ENCODE measurements at places on chromosomes 16 and 17. TPM values are rescaled to one million over a fixed set of nuclear protein-coding genes. Genes with fewer than 3 reads are reported as not detected.
A peak's percentile ranks its signal among the peaks of the same experiment; 100 is the strongest.

Gene MSLN
- 0.65 TPM for total RNA-seq

GRCh38 chr17:2174468-2175293, 119.8 kb downstream of the HIC1 start:
- H3K4me3 ChIP-seq: no peak overlapping the region
- no peaks in the 10 kb centered on the region for H3K27me3 ChIP-seq
- no peak for DNase-seq
- H3K36me3 ChIP-seq: no peaks in the 10 kb centered on the region
- H3K27ac ChIP-seq: peak overlapping the region; percentile 74

Gene CSH2
- total RNA-seq: not detected

Gene P2RX5
- total RNA-seq: 1.8 TPM

Gene NAGS
- 21.5 TPM for total RNA-seq

DNA sequence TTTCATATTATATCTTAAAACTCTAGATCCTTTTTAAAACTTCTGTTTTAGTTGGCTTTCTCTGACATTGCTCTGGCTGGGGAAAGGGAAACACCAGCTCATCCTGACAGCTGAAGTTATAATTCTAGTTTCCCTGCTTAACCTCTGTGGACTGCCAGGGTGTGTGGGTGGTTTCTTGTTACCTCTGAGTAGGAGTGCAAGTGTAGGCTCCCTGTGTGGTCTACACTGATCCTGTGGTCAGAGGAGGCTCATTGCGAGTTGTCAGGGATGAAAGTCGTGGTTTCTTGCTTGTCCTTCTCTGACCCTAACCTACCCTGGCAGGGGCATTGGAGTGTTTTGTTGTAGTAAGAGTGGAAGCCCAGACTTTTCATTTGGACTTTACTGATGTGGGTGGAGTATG, 221.0 kb downstream of the UTP18 start:
- H3K36me3 ChIP-seq: no peaks in the 10 kb centered on the region
- H3K27ac ChIP-seq: no peak overlapping the region
- no peak for DNase-seq

- H3K36me3 ChIP-seq: no peaks in the 10 kb centered on the region
- no peaks in the 10 kb centered on the region for H3K27me3 ChIP-seq
- H3K4me3 ChIP-seq: no peak overlapping the region
These were observed 27.2 kb downstream of the ZNF594 start for GRCh38 chr17:5164436-5164835.

DNA sequence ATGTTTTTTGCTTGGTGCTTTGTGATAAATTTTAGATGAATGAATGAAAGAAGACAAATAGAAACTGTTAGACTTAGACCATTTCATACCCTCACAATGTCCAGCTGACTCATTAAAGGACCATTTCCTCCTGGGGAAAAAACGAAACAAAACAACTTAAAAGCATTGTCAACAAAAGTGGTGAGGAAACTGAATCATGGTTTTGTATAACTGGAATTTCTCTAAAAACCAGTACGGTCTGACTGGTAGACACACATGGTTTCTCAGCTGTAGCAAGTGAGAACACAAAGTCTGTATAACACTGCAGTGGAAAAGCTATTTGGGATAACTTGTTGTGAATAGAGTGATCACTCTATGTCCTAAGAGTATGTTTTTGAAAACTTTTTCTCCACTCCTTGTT, 5.3 kb upstream of the DDX52 start:
- DNase-seq: no peak
- no peak overlapping the region for H3K27ac ChIP-seq
- H3K4me3 ChIP-seq: no peak overlapping the region
- H3K4me1 ChIP-seq: no peaks in the 10 kb centered on the region
- no peaks in the 10 kb centered on the region for H3K36me3 ChIP-seq

DNA sequence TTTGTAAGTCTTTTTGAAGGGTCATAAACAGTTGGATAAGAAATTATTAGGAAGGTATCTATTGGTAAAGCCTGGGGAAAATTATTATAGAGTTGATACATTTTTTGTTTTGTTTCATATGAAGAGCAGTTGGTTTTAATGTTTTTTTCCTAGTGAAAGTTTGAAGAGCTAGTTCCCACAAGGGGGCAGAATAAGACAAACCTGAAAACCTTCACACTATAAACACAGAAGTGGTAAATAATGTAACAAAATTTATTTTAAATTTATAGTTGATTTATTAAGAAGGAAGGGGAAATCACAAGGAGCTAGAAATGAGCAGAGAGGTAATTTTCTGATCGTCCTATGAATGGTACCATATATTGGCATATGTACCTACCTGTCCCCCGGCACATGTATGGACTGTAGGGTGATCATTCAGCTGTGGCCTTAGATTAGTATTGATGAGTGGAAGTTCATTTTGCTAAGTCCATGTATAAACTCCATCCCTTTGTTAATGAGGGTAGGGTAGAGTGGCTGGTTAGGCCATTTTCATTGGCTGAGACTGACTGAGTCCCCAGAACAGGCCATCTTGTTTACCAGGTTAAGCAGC, 116.3 kb downstream of the TANC2 start:
- H3K27ac ChIP-seq: no peak overlapping the region
- H3K4me1 ChIP-seq: no peaks in the 10 kb centered on the region
- no peak overlapping the region for H3K4me3 ChIP-seq
- no peak for DNase-seq
- no peaks in the 10 kb centered on the region for H3K27me3 ChIP-seq

DNA sequence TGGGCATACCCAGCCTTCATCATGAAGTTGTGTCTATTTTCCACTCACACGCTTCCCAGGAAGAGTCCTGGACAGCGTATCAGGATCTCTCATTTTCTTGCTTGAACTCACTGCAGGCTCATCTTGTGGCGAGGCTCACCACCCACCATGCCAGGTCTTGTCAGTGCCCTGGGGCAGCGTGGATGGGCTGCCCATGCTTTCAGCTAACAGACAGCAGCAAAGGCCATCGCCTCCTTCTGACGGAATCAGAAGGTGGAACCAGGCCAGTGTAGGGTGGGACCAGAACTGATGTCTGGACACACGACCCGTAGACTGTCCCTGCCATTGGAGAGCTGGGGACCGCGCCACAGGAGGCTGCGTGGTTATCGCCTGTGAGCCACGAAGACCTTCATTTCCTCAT, 169.4 kb downstream of the FOXL1 start:
- no peaks in the 10 kb centered on the region for H3K36me3 ChIP-seq
- DNase-seq: no peak
- H3K4me3 ChIP-seq: no peak overlapping the region
- H3K27ac ChIP-seq: no peak overlapping the region

GRCh38 chr17:6913608-6914443, 82.0 kb upstream of the ALOX12 start:
- no peak overlapping the region for H3K4me3 ChIP-seq
- DNase-seq: peak; percentile 72
- H3K4me1 ChIP-seq: no peaks in the 10 kb centered on the region
- H3K27ac ChIP-seq: no peak overlapping the region

Gene RNF43
- total RNA-seq: 8.4 TPM

Gene CCL1
- not detected for total RNA-seq

DNA sequence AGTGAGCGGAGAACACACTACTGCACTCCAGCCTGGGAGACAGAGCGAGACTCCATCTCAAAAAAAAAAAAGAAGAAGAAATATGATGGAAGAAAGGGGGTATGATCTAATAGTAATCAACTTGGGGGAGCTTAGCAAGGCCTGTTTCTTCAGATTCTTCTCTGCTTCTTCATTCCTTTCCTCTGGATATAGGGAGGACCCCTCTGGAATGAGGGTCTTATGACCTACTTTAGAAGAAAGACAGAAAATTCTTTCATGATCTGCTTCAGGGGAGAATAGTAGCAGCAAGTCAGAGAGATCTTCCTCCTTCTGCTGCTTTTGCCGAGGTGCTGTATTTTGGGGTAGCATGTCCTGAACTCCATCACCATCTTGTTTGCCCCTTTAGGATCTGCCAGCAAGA, 44.9 kb upstream of the ETV4 start:
- no peaks in the 10 kb centered on the region for H3K36me3 ChIP-seq
- no peak for DNase-seq
- no peaks in the 10 kb centered on the region for H3K27me3 ChIP-seq
- H3K4me1 ChIP-seq: no peaks in the 10 kb centered on the region

- no peaks in the 10 kb centered on the region for H3K27me3 ChIP-seq
- no peaks in the 10 kb centered on the region for H3K36me3 ChIP-seq
- DNase-seq: no peak
- no peak overlapping the region for H3K27ac ChIP-seq
- H3K4me3 ChIP-seq: no peak overlapping the region
These were observed 17.4 kb downstream of the COL1A1 start for GRCh38 chr17:50184064-50184463.

DNA sequence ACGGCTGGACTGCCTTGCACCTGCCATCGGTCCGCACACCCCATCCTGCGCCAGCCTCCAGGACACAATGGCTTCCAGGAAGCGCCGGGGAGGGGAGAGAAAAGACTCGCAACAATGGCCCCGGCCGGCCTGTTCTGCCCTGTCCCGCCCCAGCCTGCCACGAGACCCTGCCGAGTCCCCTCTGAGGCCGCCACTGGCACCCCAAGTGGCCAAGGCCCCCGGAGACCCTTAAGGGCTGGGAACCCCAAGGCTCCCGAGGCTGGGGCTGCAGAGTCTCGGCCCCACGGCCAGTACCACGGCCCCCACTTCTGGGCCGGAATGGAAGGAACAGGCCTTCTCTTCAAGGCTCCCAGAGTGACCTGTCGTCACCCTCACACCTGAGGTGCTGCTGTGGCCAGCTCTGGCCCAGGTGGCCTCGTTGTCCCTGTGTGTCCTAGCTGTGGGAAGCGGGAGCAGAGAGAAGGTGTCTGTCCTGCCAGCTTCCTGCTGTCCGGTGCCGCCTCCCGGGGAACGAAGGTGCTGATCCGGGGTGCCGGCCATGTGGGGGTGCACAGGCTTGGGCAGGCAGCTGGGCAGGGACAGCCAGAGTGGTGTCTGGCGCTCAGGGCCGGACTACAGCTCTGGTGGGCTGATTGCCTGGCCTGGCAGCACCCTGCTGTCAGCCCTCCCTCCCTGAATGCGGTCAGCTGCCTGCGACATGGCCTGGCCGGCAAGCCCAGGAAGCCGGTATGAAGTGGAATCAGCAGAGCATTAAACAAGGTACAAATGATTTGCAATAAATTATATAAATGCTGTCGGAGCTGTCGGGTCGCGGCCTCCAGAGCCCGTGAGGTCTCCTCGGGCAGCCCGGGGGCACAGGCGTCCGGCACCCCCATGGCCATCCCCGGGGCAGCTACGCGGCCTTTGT, 8.2 kb upstream of the CACNA1H start:
- no peaks in the 10 kb centered on the region for H3K27me3 ChIP-seq
- no peak for DNase-seq
- no peaks in the 10 kb centered on the region for H3K36me3 ChIP-seq
- no peak overlapping the region for H3K27ac ChIP-seq

GRCh38 chr16:73205153-73205886, 157.4 kb upstream of the ZFHX3 start:
- no peak overlapping the region for H3K27ac ChIP-seq
- peaks cover 20% of the 10 kb centered on the region for H3K4me1 ChIP-seq
- H3K36me3 ChIP-seq: no peaks in the 10 kb centered on the region
- DNase-seq: no peak
- no peaks in the 10 kb centered on the region for H3K27me3 ChIP-seq

Gene C17orf113
- 0.14 TPM for total RNA-seq

Gene CCL17
- total RNA-seq: not detected

Gene MRM1
- 4.7 TPM for total RNA-seq

DNA sequence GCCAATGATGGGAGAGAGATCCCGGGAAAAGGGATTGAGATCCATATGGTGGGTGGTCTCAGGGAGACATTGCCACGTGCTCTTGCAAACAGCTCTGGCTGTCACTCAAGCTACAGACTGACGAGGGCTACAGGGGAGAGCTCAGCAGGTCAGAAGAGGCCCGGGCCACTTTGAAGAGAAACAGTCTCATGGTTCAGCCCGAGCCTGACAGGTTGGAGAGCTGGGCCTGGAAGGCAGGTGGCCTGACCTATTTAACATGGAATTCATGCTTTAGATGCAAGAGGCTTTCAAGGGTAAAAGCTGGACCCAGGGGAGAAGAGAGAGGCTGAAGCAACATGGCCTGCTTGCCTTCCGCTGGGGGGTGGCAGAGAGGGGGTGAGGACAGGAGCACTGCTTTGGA, 81.0 kb upstream of the BRD7 start:
- DNase-seq: no peak
- H3K27me3 ChIP-seq: no peaks in the 10 kb centered on the region
- H3K4me3 ChIP-seq: no peak overlapping the region
- H3K36me3 ChIP-seq: no peaks in the 10 kb centered on the region

DNA sequence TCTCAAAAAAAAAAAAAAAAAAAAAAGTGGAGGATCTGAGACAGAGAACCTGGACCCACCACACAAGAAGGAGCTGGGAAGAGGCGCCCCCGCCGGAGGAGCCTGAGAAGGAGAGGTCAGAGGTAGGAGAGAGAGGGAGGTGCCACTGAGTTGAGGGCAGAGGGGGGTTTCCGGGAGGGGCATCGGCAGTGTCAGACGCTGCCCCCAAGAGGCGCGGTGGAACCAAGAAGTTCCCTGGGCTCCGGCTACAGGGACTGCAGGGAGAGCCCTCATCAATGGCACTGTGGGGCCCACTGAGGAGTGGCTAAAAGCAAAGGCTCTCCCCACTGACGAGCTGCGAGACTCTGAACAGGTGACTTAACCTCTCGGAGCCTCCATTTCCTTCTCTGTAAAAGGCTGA, 4.2 kb downstream of the CCDC42 start:
- no peak overlapping the region for H3K4me3 ChIP-seq
- no peaks in the 10 kb centered on the region for H3K4me1 ChIP-seq
- H3K27ac ChIP-seq: no peak overlapping the region
- H3K27me3 ChIP-seq: no peaks in the 10 kb centered on the region

Gene PRR29
- not detected for total RNA-seq

DNA sequence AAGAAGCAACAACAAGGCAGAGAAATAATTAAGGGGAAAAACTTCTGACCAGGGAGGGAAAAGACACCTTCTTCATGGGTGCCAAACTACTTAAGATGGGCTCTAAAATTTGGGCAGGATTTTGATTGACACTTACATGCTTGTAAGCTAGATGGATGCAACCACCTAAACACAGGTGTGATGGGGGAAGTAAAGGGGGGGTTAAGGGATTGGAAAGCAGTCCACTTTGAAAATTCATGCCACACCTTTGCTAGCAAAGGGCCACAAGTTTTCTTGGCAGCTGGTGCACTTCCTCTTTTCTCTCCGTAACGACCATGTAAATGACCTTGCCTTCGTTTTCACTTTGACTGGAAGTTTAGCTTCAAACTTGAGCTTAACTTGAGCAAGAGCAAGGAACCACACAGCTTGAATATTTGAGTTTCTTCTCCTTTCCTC, 14.3 kb upstream of the PRKAR1A start:
- no peaks in the 10 kb centered on the region for H3K27me3 ChIP-seq
- no peaks in the 10 kb centered on the region for H3K36me3 ChIP-seq
- H3K4me3 ChIP-seq: no peak overlapping the region
- peaks cover 4% of the 10 kb centered on the region for H3K4me1 ChIP-seq
- no peak for DNase-seq
- peak overlapping the region; percentile 74 for H3K27ac ChIP-seq

GRCh38 chr17:69018022-69018615, 42.6 kb downstream of the ABCA9 start:
- peak overlapping the region; percentile 6 for H3K4me3 ChIP-seq
- DNase-seq: no peak
- H3K36me3 ChIP-seq: peaks cover 18% of the 10 kb centered on the region
- peak overlapping the region; percentile 70 for H3K27ac ChIP-seq
- no peaks in the 10 kb centered on the region for H3K27me3 ChIP-seq
- peaks cover 24% of the 10 kb centered on the region for H3K4me1 ChIP-seq

Gene KCTD2
- total RNA-seq: 8.2 TPM

Gene LITAFD
- total RNA-seq: not detected
